Stimulated activated CD4-positive, alpha-beta T cell treated with anti-CD3 and anti-CD28 coated beads, Interleukin-12 subunit alpha, Interleukin-12 subunit beta, amount 100 ng/mL, for 24 hours (primary cell): ENCODE measurements at places on chromosomes 12 and 14.

DNA sequence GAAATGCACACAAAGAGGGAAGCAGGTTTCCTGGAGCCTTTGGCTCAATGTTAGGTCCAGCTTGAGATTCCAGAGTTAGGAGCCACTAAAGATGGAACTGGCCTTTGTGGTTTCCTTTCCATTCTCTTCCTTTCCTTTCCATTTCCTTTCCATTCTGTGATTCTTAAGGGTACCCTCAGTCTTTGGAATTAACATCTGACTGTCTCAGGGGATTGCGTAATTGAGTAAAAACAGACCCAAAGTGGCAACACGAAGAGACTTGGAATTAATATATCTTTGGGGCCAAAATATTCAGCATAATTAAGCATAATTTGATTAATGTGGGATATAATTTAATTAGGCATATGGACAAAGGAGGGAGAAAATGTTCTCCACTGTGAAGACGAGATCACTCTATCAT lies 205.6 kb downstream of the CRADD start:
- no peak for DNase-seq

- no peak for DNase-seq
These were observed 648.5 kb downstream of the RPS29 start for GRCh38 chr14:48937541-48938195.

- no peak for DNase-seq
These were observed 56.9 kb downstream of the CDC42BPB start for GRCh38 chr14:103000291-103000921.

- DNase-seq = no peak
These were observed 25.9 kb downstream of the SLC25A47 start for GRCh38 chr14:100348784-100349685.
